NCI-H2029 treated with DMSO at 0.1 percent for 48 hours (cell line): ENCODE measurements at places on chromosomes 6 and 20.

DNA sequence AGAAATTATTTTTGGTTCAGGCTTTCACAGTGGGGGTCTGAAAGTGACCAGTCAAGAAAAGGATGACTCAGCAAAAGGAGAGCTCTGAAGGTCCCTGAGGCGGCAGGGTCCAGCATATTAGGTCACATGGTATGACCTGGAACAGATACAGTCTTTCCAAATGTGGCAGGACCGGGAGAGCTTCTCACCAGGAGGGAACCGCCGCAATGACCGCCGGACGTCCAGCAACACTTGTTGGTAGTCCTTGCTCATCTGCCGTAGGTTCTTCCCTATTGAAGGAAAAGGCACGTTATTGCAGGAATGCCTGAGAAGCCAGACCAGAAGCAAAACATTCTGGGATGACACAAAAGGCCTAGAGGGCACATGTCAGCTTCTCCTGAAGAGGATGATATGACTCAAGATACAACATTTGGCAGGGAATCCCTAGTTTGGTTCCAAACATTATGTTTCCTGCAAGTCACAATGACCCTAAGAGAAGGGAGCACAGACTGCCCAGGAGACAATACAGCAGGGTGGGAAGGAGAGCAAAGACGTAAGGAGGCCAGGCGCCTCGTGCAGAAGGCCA, 17.4 kb downstream of the TBC1D20 start:
- DNase-seq, result no peak

GRCh38 chr6:55320696-55321086, 6.6 kb upstream of the GFRAL start:
- DNase-seq, result no peak

DNA sequence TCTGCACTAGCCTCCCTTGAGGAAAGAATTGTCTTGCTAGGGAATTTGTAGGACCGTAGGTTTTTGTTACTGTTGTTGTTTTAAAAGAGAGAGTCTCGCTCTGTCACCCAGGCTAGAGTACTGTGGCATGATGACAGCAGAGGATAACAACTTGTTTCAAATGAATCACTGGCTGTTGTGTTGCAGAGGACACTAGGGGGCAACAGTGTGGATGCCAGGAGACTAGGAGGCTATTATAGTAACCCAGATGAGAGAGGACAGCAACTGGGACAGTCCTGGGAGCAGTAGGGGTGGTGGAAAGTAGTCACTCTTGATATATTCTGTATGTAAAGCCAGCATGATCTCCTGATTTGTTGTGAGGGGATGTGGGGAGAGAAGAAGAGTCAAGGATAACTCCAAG, 41.8 kb upstream of the LAMA4 start:
- DNase-seq, result no peak

- DNase-seq, result no peak
Observed at GRCh38 chr6:25369036-25369432, 89.9 kb downstream of the CARMIL1 start.

- DNase-seq, result no peak
Observed at GRCh38 chr20:59752101-59752586, 147.8 kb downstream of the PHACTR3 start.

DNA sequence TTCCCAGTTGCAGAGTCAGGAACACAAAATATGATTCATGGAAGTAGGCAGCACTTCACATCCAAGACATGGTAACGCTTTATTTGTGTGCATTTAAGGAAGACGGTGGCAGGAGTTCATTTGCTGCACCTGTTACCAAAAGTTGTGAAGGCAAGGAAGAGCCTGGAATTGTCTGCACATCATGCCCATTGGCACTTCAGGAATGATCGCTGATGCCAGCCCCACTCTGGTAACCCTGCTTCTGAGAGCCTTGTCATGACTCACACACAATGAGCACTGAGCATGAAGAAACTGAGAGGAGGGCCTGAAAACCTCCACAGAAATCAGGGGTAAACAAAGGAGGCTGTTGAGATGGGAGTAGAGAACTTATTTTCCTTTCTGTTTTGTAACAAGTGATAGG, 181.1 kb downstream of the RPS12 start:
- DNase-seq, result no peak

DNA sequence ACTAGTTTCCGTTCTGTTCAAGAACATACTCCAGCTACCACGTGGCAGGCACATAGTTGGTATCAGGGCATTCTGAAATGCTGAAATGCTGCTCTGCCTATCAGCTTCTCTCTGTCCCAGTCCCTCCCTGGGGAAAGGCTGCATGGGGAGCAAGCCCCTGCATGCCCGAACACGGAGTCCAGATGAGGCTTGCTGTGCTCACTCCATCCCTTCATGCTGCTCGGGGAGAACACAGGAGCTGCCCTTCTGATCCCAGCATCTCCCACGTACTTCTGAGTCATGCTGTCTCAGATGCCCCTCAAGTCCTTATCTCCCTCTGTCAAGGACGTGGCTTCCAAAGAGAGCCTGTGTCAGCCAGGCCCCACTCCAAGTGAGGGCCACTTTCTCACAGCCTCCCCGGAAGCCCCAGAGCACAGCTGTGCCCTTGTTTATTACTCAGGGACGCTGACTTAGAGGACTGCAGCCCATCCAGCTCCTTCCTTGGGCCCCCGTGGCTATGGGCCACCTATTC, 29.4 kb downstream of the THBS2 start:
- no peak for DNase-seq

GRCh38 chr6:147184379-147184778, 19.8 kb upstream of the STXBP5 start:
- DNase-seq, result no peak

- no peak for DNase-seq
Observed at GRCh38 chr6:146358431-146359046, 185.1 kb upstream of the RAB32 start.
